G401 (cell line): ENCODE measurements at places on chromosomes 1 and 21.

- DNase-seq: peak; percentile 25
These were observed 975.7 kb upstream of the ADGRL4 start for GRCh38 chr1:79982211-79982610.

DNA sequence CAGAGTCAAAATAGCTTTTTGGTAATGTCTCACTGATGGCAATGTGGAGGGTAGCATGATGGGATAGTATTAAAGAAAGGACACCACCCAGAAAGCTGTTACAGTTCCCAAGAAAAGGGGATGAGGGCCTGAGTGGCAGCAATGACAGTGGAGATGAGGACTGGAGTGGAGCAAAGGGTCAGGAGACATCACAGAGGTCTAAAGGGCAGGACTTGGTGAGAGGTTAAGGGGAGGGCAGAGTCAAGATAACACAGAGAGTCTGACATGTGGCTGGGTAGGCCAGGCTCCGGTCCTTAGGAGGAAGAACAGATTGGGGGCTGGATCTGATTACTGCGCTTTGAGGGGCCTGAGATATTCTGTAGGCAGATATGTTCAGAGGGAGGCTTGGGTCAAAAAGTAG, 19.3 kb downstream of the ELF3 start:
- no peak for DNase-seq

GRCh38 chr1:116377541-116378529, 4.8 kb downstream of the ATP1A1 start:
- peak; percentile 97 for DNase-seq

GRCh38 chr1:241638099-241638682, 2.0 kb downstream of the CHML start:
- no peak for DNase-seq

GRCh38 chr1:45033356-45033755, 21.3 kb downstream of the UROD start:
- DNase-seq: no peak

- DNase-seq: no peak
These were observed 72.1 kb upstream of the DISP3 start for GRCh38 chr1:11406845-11407244.

DNA sequence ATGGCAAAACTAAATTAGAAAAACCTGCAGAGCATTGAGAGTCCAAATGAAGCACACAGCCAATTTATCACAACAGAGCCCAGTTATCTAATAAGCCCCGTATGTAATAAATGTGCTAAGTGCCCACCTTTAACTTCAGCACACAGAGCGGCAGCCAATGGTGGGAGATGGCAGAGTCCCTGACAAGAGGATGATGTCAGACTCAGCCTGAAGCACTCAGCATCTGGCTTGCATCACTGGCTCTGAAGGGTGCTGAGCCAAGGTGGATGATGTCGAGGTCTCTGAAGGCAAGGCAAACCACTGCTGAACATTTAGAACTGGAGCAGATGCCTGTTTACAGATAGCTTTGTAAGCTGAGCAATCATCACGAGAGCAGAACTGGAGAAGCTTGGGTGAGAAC, 118.3 kb downstream of the NUF2 start:
- DNase-seq: no peak

- DNase-seq: no peak
These were observed 56.5 kb downstream of the SDC3 start for GRCh38 chr1:30852026-30852425.

DNA sequence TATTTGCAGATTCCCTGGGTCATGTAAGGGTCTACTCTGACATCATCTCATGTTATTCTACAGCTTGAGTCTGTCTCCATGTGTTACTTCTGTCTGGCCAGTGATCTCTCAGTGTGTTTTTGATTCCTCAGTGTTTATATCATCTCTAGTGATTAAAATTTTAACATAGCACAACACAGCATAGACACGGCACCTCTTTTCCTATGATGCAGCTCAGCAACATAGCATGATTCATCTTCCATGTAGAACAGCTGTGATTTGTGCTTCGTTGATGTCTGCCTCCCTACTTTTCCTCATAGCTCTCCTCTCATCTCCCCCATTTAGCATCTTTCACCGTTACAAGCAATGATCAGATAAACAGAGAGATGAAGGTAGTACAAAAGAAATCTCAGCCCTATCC, 163.9 kb upstream of the DPT start:
- no peak for DNase-seq

DNA sequence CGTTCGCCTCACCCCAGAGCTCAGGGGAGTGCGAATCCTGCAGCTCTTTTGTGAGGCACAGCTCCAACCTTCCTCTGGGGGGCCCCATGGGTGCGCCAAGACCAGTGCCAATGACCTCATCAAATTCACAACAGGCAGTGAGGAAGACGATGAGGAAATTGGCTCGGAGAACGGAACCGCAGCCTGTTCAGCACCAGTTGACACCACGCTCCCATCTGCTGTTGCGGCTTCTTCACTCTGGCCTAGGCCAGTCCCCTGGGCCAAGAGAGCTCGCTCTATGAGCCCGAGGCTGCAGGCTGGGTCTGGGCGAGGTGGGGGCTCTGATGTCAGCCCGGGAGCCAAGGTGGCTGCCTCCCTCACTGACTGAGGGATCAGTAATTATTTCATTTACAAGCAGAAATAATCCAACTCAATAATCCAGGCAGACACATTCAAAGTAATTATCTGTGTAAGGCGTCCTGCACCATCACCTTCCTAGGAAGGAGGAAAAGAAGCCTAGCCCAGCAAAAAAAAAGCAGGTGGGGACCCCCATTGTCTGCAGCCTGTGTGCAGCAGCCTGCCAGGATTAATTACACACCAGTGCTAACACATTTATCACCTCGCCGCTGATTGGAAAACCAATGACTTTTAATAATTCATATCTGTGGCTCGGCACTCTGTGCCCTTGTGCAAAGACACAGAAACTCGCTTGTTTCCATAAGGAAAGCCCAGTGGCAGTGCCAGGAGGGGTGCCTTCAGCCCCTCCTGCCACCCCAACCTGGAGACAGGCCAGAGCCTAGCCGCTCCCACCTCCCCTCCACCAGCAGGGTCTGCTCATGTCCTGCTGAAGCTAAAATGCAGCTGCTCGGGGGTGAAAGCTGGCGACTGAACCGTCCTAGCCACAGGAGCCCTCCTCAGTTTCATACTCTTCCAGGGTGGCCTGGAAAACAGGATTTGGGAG, 1.9 kb downstream of the PLEKHA6 start:
- peak; percentile 73 for DNase-seq

- DNase-seq: no peak
These were observed 10.1 kb downstream of the C1orf174 start for GRCh38 chr1:3889936-3890335.

- DNase-seq: peak; percentile 15
These were observed 81.8 kb downstream of the CDC7 start for GRCh38 chr1:91582431-91582921.

GRCh38 chr1:159000070-159000409, 9.7 kb upstream of the IFI16 start:
- DNase-seq: no peak

- DNase-seq: no peak
These were observed 12.0 kb downstream of the MDM4 start for GRCh38 chr1:204528241-204528640.

GRCh38 chr1:36321119-36321951, 2.1 kb downstream of the EVA1B start:
- no peak for DNase-seq

DNA sequence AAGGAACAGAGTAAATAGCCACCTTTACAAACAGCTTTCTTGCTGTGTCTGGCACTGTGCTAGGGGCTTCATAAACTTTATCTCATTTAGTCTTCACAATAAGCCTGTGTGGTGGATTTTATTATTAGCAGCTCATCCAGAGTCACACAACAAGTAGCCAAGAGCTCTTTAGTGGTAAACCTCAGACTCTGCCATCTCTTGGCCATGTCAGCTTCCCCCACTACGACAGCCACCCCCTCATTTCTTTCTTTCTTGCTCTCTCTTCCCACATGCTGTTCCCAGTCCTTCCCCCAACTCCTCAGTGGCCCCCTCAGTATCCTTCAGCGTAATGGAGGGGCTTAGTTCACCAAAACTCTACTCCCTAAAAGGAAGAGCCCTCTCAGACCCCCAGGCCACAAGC, 1.2 kb upstream of the ZNF683 start:
- DNase-seq: no peak

DNA sequence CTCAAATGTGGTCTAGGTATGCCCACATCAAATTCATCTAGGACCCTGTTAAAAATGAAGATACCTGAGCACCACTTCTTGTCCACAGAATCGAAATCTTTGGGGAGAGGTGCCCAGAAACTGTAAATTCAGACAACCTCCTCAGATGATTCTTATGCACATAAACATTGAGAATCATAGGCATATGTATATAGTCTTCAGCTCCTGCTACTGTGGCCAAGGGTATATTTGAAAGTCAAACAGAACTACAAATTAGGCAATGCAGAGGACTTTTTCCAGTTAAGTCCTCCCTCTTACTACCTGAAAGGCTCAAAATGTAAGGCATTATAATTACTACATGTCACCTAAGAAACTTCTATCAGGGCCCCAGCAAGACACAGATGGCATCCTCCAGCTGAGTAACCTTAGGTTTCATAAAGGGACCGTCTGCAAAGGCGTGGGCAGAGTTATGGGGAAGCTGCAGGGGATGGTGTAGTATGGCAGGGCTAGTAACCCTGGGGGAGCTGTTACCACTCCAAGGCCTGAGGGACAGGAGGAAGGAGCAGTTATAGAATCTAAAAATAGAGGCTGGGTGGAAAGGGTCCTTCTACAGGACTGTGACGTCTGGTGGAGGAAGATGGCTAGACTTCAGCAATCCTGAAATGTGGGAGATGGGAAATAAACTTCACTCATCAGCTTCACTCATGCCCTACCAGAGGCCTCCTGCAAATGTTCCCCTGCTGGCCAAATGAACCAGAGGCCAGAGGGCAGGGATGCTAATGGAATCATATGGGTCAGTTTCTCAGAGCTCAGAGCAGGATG, 46.3 kb downstream of the DAB1 start:
- no peak for DNase-seq

- no peak for DNase-seq
These were observed 287.3 kb downstream of the VAV3 start for GRCh38 chr1:107677697-107678096.

- peak; percentile 36 for DNase-seq
These were observed 41.7 kb upstream of the ZNF326 start for GRCh38 chr1:89953131-89953626.

GRCh38 chr21:44267655-44268142, 6.0 kb upstream of the DNMT3L start:
- no peak for DNase-seq

DNA sequence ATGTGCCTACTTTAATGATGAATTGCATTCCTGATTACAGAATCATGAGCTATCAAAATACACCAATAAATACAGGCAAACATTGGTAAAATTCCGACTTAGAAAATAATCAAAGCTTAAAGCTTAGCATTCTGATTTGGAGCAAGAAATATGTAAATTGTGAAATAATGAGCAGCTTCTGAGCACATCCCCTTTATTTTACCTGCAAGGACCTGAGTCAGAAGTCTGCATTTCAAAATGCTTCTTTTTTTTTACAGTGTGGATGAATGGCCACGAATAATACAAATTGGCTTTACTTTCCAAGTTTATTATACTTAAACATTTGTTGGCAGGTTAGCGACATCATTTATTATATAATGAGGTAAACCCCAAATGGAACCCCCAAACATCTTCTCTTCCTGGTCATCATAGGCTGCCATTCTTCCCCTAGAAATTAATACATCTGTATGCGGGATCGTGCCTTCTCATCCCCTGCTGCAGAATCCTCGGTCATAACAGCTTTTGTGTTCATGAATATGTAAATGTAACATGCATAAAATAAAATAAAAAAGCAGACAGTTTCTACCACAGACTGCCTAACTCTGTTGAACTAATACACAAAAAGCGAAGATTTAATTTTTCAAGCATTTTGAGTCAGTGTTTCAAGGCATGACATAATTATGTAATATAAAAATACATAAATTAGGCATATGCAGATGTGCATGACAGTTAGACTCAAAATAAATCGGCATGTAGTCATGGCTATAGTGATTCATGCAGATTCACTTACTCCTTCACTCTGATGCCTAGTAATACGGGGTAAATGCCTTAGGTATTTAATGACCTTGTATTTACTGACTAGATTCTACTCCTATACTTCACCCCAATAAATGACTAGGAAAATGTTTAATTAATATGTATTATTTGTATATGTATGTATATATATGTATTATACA, 339.7 kb downstream of the USP25 start:
- DNase-seq: peak; percentile 53

DNA sequence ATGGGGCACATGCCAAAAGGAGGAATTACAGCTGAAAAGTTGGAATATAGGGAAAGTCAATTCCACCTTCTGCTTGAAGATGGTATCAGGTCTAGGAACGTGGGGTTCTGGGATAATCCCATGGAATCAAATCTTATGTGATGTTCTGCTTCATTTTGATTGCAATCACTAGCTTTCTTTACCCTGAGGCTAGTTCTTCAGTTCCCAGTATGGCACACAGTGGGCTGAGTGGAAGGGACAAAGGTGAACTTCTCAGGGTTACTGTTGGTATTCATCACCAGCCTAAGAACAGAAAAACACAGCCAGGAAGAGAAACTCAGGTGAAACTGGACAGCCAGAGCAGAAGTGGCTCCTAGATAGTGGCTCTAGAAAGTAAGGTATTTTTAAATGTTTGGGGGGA, 117.8 kb downstream of the TNFSF18 start:
- no peak for DNase-seq

GRCh38 chr1:9724706-9725476, 73.4 kb downstream of the PIK3CD start:
- peak; percentile 63 for DNase-seq

DNA sequence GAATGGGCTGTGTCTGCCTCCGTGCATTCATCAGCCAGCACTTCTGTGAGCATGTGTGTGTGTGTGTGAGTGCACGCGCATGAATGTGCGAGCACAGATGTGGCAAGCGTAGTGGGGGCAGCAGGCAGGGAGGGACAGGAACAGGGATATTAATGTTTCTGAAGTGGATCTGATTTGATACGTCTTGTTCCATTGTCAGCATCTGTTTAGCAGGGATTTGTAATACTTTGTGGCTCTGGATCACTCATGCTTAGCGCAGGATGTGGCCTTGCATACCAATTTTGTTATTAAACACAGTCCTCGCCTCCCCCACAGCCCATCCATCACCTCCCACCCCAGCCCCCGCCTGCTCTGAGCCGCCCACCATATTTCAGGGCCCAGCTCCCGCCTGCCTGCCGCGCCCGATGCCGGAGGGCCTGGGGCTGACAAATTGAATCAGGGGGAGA, 52.4 kb downstream of the TMEM53 start:
- no peak for DNase-seq
